ENCODE measurements at places on chromosomes 5 and 9.

DNA sequence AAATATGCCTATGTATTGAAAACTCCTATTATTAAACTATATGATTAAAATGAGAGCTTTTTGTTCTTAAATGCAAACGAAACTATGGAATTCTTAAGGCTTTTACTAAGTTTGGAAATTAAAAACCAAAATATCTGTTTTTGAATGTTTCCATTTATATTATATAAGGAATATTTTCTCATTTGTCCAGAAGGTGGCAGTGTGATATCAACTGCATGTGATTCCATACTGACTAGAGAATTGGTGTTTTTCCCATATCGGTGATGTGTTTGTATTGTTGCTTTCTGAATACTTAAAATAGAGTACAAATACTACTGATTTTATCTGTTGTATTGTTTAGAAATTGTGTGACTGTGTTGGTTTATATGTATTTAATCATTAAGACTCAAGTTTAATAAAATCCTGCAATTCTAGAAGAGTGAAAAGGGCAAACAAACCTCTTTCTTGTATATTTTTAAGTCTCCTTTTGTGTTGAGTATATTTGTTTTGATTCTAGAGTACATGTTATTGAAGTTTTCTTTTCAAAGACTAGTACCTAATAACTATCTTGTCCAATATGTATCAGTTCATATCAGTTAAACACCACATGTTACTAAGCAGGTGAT lies 320.8 kb downstream of the CCDC171 start:
- no peak for DNase-seq

- DNase-seq = no peak
Observed at GRCh38 chr5:95817430-95817829, 5.1 kb downstream of the GLRX start.

DNA sequence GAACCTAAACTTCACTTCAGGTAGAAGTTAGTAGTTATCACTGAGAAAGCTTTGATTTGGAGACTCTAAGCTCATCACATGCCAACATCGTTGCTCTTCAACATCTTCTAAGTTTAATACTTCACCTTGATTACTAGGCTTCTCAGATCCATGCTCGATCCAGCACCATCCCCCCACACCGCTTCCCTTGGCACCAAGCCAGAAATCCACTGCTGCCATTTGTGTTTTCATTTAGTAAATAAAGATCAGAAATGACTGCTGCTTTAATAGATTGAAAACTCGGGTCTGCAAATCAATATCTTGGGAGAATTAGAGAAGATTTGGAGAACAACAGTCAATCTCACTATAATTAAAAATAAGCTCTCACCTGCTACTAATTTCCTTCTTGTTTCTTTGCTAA lies 214.7 kb upstream of the NR4A3 start:
- no peak for DNase-seq

DNA sequence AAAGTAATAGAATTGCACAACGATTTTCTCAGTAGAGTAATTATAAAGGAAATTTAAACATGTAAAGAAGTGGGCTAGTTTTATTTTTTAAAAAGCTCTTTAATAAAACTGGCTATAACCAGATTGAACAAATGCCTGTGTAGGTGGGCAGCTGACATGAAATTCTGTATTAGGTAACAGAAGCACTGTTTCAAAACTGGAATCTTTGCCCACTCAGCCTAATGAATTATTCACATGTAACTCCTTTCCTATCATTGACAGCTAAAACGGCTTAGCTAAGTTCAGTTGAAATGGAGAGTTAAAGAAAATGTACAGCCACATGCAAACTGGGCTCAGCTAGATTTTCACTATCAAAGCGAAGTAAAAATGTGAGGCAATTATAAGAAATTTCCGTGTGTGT lies 1300.1 kb upstream of the ACO1 start:
- DNase-seq = no peak

DNA sequence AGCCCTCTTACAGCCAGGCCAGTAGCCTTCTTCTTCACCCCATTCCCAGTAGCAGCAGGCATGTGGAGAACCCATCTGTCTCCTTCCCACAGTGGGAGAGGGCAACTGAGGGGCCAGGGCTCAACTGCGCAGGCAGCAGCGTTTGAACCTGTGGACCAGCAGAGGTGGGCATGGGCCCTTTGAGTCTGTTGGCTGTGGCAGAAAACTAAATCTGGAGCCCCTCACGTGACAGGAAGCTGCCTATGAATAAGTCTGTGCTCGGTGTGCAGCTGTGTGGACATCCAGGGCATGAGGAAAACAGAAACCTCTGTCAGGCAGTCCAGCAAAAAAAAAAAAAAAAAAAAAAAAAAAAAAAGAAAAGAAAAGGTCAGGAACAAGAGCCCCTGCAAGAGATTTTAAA lies 189.2 kb upstream of the NR3C1 start:
- DNase-seq = no peak

DNA sequence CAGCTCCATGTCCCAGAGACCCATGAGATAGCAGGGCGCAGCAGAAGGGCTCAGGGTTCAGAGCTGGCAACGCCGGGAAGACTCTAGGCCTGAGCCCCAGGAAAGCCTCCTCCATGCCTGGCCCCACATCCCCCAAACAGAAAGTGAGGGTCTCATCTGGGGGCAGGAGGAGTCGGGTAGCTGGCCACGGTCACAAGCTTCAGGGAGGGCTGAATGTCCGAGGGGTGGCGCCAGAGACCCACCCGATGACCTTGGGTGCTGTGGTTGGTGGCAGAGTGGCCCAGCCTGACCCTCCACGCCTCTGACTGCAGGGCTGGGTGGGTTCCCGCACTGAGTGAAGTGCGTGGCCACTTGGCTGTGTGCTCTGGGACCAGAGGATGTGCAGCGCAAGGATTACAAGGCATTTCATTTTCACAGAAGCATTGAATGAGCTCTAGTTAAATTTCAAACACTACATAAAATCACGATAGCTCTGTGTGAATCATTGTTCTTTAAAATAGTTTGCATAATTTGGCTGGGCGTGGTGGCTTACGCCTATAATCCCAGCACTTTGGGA lies 3.0 kb downstream of the C8G start:
- DNase-seq = peak; percentile 89

DNA sequence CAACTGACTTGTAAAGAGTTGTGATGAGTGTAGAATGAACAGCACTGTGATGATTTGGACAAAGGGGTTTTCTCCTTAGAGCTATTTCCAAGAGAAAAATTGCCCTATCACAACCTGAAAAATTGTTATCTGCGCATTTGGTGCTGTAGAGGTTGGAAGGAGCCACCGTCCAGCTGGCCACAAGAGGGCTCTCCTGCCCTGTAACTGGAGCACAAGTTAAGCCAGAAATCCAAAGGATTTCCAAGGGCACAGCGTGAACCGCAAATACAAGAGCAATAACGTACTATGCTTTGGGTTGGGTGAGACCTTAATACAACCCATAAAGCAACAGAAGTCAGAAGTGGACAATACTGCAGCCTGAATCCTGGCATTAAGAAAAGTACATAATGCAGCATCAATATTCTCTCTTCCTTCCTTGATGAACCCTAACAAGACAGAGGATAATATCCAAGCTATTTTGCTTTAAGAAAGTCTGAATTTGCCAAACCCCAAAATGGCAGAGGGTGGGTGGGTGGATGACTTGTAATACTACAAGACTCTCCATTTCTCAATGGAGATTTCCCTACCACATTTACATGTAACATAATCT lies 56.8 kb upstream of the SMIM32 start:
- peak; percentile 86 for DNase-seq

DNA sequence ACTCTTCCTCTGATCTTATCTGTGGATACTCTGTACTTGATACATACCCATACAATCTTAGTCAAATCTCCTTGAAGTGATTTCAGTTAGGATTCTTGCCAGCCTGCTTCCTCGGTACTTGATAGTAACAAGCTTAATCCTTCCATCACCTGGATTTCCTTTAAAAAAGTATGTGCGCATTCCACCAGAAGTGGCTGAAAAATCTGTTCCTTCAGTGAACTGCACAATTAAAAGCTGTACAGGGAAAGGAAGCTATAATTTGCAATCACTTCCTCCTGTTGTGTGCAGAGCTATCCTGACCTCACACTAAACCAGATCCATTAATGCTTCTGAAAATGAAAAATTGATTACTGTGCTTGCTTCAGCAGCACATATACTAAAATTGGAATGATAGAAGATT lies 47.3 kb downstream of the PWWP2A start:
- no peak for DNase-seq

DNA sequence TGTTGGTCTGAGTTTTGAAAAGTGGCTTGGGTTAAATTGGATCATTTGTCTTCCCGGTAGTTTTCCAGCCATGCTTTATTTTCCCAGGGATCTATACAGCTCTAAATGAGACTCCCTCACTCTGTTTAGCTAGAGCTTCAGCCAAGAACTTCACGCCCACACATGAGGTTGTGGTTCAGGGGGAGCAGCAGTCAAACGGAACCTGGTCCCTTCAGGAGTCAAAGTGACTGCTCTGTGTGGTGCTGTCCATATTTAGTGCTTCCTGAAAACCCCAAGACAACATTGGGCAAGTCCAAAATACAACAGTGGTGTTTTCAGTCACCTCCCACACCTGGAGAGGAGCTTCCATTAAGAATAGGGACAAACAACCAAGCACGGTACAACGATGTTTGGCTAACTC lies 90.5 kb downstream of the ANKH start:
- no peak for DNase-seq

GRCh38 chr9:71921190-71921814 lies 9.9 kb downstream of the C9orf85 start:
- DNase-seq = peak; percentile 68

- no peak for DNase-seq
Observed at GRCh38 chr9:136529516-136530460, 16.1 kb downstream of the NOTCH1 start.
